ENCODE measurements at places on chromosomes 2 and 18.

GRCh38 chr2:161223139-161223732, 63.0 kb downstream of the TANK start:
- peak; percentile 29 for DNase-seq

DNA sequence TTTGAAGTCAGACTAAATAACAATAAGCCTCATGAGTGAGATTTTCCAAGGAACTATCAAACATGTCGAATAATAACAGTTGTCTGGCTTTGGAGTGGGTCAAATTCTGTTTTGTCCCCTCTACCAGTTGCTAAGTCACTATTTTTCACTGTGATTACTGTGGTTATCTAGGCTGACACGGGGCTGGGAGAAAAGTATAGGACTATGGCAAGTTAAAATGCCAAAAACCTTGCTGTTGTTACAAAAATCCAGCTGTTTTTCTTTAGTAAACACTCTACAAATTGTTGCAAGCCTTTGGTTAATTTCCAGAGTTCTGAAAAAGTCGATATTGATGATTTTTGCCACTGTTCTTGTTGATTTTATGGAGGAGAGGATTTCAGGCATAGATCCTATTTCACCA, 1.5 kb downstream of the CFAP210 start:
- DNase-seq = no peak

- DNase-seq = no peak
Observed at GRCh38 chr18:35441857-35442595, 55.7 kb downstream of the INO80C start.

DNA sequence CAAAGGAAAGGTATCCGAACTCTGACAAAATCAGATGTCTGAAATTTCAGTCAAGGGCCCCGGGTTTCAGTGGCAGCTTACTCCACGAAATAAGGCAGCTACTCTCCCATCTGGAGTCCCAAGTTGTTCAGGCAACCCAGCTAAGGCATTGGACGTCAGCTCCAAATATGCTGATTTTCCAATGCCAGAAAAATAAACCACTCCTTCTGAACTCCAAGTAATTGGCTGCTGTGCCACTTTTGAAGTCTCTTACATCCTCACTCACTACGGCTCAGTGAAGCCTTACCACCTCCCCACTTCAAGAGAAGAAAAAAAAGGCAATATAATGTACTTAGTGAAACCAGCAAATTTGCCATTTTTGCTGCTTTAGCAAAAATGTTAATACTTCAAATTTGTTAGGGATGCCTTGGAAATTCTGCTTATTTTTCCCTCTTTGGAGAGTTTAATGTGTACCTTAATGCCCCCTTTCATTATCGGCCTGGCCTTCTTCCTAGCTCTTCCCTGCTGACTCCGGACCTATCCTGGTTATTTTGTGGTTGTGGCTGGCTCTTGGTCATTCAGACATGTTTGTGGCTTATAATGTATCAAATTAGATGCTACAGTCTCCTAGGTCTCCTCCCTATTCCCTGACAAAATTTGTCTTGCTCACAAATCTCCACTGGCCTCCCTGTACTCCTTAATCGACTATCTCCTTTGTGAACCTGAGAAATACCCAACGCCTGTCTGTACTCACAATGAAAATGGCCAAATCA, 589.2 kb upstream of the ZEB2 start:
- DNase-seq = no peak
